Prostate gland (tissue), 2 donors: ENCODE measurements at places on chromosomes 2 and 18.
A peak's percentile ranks its signal among the peaks of the same experiment; 100 is the strongest.

DNA sequence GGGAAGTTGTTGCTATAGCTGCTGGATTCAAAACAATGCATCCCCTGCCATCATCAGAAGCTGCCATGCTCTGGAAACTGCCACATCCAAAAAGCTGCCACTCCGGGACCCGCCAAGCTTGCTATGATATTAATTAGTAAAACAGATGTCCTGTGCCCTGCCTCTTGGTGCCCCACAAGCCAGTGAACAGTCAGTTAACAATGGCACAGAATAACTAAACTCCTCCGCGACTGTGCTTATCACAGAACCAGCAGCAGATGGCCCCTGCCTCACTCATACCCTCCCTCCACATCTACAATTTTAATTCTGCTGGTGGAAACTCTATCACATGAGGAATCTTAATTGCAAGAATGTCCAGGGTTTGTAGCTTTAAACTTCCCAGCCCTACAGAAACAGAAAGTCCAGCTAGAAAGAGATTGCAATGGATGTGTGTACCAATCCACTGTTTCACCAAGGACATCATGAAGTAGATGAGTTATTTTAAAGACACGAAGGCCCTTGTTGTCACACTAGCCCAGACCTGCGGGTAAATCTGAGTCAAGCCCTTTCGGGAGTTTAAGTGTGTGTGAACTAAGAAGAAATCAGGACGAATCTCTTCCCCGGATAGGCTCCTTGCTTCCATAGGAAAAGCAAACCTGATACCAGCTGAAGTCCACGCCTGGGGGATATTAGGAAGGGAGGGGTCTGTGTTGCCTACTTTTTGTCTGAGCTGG lies 7.4 kb upstream of the ACYP2 start:
- H3K4me3 ChIP-seq: no peak overlapping the region
- no peak for DNase-seq
- no peaks in the 10 kb centered on the region for H3K27me3 ChIP-seq
- no peaks in the 10 kb centered on the region for H3K4me1 ChIP-seq
- no peaks in the 10 kb centered on the region for H3K36me3 ChIP-seq
- no peak overlapping the region for H3K27ac ChIP-seq

- no peaks in the 10 kb centered on the region for H3K4me1 ChIP-seq
- H3K27me3 ChIP-seq: no peaks in the 10 kb centered on the region
- no peak for DNase-seq
- H3K4me3 ChIP-seq: no peak overlapping the region
- H3K36me3 ChIP-seq: no peaks in the 10 kb centered on the region
Measured at GRCh38 chr18:11506856-11507255, 102.5 kb upstream of the SLC35G4 start.

DNA sequence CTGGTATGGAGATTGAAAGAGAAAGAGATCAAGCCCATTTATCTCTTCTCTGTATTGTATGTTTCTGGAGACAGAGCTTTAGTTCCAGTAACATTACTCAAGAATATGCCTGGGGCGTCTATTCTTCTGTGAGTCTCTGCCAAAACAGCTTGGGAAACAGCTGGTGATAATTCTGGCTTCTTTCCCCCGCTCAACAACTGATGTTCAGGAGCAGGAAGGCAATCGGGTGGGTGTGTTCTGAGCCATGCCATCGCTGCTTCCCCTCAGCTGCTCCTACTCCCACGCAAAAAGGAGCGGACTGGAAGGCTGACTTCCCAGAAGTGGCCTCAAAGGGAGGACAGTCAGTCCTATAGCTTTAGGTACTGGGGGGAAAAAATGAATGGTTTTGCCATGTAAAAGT lies 695.1 kb downstream of the PLCL1 start:
- no peak overlapping the region for H3K27ac ChIP-seq
- no peaks in the 10 kb centered on the region for H3K27me3 ChIP-seq
- no peaks in the 10 kb centered on the region for H3K4me1 ChIP-seq
- H3K4me3 ChIP-seq: no peak overlapping the region
- H3K36me3 ChIP-seq: no peaks in the 10 kb centered on the region

DNA sequence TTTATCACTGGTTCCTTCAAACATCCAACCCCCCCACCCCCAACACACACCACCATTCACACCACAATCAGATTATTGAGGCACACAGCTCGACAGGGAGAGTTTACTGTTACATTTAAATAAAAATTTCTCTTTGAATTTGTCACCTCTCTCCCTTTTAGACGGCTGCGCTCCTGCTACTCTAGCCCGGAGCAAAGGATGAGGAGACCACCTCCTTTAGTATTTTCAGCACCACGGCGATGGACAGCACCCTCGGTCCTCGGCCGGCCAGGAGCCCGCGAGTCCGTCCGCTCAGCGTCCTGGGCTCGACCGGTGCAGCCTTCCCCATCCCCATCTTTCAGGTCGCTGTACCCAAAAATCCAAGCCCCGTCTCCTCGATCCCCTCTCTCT lies 892 bp downstream of the CELF4 start:
- peaks cover under 1% of the 10 kb centered on the region for H3K27me3 ChIP-seq
- no peak overlapping the region for H3K27ac ChIP-seq
- peak; percentile 56 for DNase-seq
- no peaks in the 10 kb centered on the region for H3K4me1 ChIP-seq
- no peaks in the 10 kb centered on the region for H3K36me3 ChIP-seq
- peak overlapping the region; percentile 37 for H3K4me3 ChIP-seq

- H3K4me1 ChIP-seq: no peaks in the 10 kb centered on the region
- H3K36me3 ChIP-seq: no peaks in the 10 kb centered on the region
- no peak overlapping the region for H3K27ac ChIP-seq
- H3K4me3 ChIP-seq: no peak overlapping the region
- H3K27me3 ChIP-seq: no peaks in the 10 kb centered on the region
Measured at GRCh38 chr2:2809771-2810170, 478.7 kb upstream of the MYT1L start.

- H3K27ac ChIP-seq: no peak overlapping the region
- no peak for DNase-seq
- H3K36me3 ChIP-seq: no peaks in the 10 kb centered on the region
- no peak overlapping the region for H3K4me3 ChIP-seq
- no peaks in the 10 kb centered on the region for H3K27me3 ChIP-seq
- H3K4me1 ChIP-seq: no peaks in the 10 kb centered on the region
Measured at GRCh38 chr2:11305958-11306357, 38.5 kb downstream of the ROCK2 start.

DNA sequence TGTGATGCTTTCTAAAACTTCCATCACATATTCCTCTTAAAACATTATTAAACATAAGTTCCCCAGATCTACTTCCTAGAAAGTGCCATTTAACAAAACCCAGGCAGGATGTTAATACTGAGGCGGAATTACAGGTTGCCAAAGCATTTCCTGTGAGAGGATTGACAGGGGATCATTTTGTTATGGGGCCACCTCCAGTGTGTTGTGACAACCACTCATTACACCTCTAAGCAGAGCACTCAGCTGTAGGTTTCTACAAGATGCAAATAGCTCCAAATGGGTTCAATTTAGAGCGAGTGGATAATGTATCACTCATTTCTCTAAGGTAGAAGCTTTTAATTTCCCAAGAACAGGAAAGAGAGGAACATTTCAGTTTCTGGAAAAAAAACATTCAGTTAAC lies 1429.5 kb upstream of the ACVR2A start:
- H3K36me3 ChIP-seq: no peaks in the 10 kb centered on the region
- H3K27ac ChIP-seq: no peak overlapping the region
- no peaks in the 10 kb centered on the region for H3K4me1 ChIP-seq

DNA sequence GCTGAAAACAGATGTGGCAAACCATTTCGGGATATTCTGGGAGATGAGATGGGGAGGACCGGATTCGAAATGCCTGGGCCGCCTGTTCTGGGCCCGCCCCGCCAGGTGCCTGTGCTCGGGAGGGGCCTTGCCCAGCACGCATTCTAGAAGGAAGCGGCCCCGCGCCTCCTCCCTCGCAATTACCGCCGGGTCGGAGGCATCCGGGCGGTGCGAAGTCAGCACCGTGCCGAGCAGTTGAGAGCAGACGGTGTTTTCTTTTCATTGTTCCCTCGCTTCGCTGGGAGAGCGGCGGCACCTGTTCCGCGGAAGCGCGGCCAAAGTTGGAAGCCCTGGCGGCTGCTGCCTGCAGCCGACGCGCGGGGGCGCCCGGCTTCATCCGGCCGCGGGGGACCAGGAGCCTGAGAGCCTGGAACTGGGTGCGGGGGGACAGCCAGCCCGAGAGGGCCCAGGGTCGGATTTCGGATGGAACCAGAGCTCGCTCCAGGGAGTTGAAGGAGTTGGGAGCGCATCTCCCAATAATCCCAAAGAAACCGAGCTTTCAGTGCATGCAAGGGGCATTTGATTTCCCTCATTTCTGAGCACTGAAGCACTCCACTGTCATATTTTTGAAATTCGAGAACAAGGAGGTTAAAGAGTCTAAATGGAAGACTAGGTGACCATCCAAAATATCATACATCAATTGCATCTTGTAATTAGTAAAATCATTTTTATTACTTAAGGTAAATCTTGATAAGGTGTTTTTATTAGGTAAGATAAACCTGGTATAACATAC lies 241.8 kb upstream of the RAB12 start:
- no peaks in the 10 kb centered on the region for H3K4me1 ChIP-seq
- no peak overlapping the region for H3K27ac ChIP-seq
- H3K4me3 ChIP-seq: peak overlapping the region; percentile 9
- DNase-seq: peak; percentile 29
- H3K36me3 ChIP-seq: no peaks in the 10 kb centered on the region

DNA sequence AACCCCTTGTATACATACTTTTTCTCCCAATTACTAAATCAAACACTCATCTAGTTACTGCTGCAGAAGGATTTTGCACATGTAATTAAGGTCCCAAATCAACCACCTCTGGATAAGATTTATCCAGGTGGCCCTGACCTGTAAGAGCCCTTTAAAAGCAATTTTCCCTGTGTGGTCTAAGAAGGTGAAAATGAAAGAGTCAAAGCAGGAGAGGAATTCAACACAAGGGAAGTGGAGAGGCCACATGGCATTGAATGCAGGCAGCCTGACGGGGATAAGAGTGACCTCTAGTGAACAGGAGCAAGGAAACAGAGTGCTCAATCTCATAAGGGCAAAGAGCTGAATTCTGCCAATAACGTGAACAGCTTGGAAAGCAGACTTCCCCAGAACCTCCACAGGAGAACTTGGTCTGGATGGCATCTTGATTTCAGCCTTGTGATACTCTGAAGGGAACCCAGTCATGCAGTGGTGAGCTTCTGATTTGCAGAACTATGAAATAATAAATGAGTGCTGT lies 27.2 kb downstream of the PPP3R1 start:
- DNase-seq: no peak
- H3K4me1 ChIP-seq: no peaks in the 10 kb centered on the region
- no peak overlapping the region for H3K27ac ChIP-seq
- no peak overlapping the region for H3K4me3 ChIP-seq

DNA sequence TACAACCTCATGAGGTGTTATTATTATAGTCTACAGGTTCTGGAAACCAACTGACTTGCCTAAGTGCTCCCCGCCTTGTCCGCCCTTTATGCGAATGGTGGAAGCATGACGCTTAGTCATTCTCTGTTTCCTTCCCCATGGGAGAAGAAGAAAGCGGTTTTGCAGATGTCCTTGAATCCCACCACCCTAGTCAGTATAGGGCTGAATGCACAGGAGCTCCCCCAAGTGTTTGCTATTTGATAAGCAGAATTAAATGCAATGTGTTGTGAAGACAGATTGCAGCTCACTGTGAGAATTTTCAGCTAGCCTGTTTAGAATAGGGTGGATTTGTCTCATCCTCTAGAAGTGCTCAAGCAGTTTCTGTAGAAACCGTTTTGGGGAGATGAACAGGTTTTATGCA lies 652.0 kb downstream of the DCC start:
- H3K36me3 ChIP-seq: no peaks in the 10 kb centered on the region
- no peak for DNase-seq
- H3K4me3 ChIP-seq: no peak overlapping the region
- no peaks in the 10 kb centered on the region for H3K4me1 ChIP-seq
- no peak overlapping the region for H3K27ac ChIP-seq
- no peaks in the 10 kb centered on the region for H3K27me3 ChIP-seq

DNA sequence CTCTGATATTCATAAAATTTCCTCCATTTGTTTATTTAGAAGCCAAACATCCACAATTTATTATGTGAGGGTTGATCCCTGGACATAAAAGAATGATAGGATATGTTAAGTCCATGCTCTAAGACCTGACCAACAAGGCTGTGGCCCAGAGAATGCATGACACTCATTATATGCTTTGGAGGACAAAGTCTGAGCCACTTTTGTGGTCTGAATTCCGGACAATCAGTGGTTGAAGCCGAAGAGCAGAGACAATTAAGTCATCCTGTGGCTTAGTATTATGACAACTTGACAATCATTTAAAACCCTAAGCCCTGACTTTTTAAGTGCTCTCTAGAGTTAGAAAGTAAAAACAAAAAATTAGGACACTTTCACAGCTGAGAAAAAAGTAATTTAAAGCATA lies 483.3 kb downstream of the PLCL1 start:
- no peak for DNase-seq
- H3K36me3 ChIP-seq: no peaks in the 10 kb centered on the region
- no peak overlapping the region for H3K4me3 ChIP-seq
- no peaks in the 10 kb centered on the region for H3K27me3 ChIP-seq

DNA sequence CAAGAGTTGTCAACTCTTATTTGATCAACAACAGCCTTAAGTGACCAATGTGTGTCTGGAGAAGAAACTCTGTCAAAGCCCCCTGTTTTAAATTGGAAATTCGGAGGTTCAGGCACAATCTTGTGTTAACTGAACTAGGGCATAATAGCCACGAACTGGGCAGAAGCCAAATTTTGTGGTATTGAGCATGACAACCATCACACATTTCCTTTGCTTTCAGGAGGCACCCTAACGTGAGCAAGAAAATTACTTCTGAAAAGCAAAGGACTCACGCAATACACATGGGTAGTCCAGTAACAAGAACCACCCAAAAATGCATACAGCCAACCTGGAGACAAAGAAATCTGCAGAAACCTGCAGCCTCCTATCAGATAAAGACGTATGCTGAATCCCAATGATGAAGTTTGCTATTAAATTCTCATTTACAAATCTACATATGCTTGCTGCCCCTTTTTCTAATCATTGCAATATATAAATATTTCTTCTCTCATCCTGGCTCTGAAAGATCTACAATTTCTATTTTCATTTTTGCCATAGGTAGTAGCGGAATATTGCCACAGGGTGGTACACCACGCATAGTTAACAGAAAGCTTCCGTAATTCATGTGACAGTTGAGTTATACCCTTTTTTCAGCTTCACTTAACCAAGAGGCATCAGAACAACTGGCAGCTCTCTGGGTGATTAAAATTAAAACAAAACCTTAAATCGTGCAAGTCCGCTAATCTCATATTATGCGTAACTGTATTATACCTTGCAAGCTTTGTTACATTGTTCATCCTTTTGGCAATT lies 495.8 kb downstream of the NRXN1 start:
- H3K27ac ChIP-seq: no peak overlapping the region
- no peaks in the 10 kb centered on the region for H3K36me3 ChIP-seq
- H3K27me3 ChIP-seq: no peaks in the 10 kb centered on the region
- H3K4me3 ChIP-seq: no peak overlapping the region
- no peaks in the 10 kb centered on the region for H3K4me1 ChIP-seq

DNA sequence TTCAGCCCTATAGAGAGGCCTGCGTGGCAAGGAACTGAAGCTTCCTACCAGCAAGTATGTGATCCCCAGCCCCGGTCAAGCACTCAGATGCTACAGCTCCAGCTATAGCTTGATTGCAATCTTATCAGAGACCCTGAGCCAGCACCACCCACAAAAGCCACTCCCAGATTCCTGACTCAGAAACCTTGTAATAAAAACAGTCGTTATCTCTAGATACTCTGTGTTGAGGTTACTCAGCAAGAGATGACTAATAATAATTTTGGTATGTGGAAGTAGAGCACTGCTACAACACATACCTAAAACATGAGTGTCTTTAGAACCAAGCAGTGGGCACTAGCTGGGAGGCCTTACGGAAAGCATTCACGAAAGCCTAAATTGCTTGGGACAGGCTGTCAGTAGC lies 216.9 kb downstream of the UXS1 start:
- no peak overlapping the region for H3K4me3 ChIP-seq
- no peaks in the 10 kb centered on the region for H3K27me3 ChIP-seq
- no peaks in the 10 kb centered on the region for H3K4me1 ChIP-seq
